ENCODE measurements at places on chromosomes 1 and 21.

DNA sequence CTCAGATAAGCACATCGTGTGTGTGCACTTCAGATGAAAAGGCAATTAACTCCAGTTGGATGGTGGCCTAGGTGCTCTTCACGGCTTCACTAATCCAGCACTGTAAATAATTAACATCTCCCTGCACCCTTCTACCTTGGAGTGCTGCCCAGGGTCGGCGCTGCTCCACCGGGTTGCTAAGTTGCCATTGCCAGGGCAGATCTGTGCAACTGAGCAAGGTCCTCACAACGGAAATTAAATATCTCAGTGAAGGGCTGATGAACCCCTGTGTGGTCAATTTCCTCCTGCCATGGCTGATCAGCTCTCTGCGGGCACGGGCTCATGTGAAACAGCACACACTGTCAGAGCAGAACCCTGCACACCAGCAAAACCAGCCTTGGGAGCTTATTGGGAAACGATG, 63.2 kb downstream of the SYDE2 start:
- no peak for DNase-seq

DNA sequence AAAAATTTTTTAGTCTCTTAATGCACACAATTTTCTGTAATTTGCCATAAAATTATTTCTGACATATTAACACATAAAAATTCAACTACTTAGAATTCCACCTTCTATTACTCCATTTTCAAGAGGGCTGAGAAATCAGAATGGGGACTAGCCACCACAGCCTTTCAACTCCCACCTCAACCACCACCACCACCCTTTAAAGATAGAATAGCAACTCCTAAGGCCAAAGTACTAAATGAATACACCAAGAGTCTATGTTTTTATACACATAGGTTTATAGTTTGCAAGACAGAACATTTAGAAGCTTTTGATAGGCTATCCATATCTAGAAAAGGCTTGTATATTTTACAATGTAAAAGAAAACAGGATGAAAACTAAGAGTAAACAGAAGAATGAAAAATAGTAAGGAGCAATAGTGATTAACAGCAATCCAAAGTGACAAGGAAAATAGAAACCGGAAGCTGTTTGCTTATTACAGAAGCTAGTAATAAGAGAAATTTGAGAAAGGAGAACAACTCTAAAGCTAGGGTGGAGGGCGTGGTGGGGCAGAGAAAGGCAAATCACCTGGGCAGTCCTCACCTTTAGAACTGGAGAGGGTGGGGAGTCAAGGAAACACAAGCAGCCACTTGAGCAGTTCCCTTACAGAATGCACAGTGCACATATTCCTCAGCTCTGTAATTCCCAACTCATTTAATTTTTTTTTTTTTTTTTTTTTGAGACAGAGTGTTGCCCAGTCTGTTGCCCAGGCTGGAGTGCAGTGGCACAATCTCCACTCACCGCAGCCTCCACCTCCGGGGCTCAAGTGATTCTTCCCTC, 27.7 kb downstream of the EPS15 start:
- DNase-seq, result no peak

DNA sequence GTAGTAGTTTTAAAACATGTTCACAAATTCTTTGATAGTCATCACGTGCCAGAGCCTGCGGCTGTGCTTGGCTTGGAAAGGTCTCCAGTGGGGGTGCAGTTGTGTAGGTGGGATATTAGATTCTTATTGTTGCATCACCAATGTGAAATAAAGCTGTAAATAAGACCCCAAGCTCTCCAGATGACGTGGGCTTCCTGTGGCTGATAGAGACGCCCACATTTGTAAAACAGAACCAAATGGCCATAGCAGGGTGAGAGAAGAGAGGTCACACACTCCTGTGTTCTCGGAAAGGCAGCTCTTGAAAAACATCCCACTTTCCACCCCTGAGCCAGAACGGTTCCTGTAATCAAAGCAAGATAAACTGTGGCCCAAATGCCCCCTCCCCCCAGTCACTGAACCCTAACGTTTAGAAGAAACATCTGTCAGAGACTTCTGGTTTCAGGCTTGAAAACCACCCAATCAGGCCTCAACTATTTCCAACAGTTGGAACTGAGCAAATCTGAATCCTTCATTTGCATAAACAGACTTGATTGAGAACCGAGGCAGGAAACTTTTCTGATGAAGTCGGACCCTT, 6.6 kb upstream of the NTPCR start:
- DNase-seq, result no peak

GRCh38 chr1:215059947-215060346, 22.6 kb upstream of the KCNK2 start:
- no peak for DNase-seq

GRCh38 chr1:222886878-222887351, 72.1 kb downstream of the DISP1 start:
- no peak for DNase-seq

- DNase-seq, result no peak
Measured at GRCh38 chr1:194586302-194586701, 1399.9 kb upstream of the B3GALT2 start.

DNA sequence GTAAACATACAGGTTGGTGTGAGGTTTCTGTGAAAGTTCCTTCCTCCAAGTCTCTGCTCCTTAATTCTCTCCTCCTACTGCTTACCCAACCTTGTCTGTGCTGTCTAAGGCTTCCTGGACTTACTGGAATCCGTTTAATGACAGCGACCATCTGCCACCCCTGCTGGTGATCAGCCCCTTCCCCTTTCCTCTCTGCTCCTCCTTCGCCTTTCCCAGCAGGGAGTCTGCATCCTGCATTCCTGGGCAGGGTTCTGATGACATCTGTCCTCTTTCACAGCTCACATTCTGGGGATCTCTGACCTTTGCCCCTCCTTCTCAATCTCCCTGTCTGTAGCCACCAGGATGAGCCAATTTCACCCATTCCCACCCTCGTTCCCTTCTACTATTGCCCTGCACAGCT, 66.5 kb downstream of the KIRREL1 start:
- DNase-seq, result no peak

DNA sequence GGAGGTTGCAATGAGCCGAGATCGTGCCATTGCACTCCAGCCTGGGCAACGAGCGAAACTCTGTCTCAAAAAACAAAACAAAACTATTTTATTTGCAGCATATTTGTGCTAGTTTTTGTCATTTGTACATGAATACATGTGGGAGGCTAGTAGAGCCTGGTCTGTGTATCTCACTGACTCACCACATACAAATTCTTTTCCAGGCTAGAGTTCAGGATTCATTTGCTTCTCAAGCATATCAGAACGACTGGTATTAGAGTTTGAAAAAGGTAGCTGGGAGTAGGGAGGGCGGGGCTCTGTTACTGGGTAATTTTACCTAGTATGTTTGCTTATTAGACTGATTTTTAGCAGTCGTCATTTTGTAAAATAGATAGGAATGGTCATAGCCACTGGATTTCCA, 4.5 kb upstream of the TOR3A start:
- no peak for DNase-seq

DNA sequence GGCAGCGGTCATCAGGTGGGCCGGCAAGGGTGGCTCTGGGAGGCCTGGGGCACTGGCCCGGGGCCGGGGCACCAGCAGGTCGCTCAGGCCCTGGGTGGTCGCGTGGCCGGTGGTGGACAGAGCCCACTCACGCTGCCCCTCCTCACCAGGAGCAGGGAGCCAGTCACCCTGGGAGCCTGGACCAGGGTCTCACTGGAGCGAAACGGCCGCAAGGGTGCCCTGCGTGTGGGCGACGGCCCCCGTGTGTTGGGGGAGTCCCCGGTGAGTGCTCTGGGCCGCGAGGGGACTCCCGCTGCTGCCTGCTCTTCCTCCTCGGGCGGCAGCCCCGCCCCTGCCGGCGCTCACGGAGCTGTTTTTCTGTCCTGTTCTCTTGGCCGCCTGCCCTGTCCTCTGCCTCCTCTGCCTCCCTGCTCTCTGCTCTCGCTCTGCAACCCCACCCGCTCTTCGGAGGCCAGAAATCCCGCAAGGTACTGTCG, 23.5 kb downstream of the RNF223 start:
- no peak for DNase-seq

GRCh38 chr1:21909787-21910503, 27.2 kb downstream of the HSPG2 start:
- DNase-seq, result peak; percentile 35

GRCh38 chr1:247409869-247410544, 6.0 kb upstream of the NLRP3 start:
- peak; percentile 35 for DNase-seq

DNA sequence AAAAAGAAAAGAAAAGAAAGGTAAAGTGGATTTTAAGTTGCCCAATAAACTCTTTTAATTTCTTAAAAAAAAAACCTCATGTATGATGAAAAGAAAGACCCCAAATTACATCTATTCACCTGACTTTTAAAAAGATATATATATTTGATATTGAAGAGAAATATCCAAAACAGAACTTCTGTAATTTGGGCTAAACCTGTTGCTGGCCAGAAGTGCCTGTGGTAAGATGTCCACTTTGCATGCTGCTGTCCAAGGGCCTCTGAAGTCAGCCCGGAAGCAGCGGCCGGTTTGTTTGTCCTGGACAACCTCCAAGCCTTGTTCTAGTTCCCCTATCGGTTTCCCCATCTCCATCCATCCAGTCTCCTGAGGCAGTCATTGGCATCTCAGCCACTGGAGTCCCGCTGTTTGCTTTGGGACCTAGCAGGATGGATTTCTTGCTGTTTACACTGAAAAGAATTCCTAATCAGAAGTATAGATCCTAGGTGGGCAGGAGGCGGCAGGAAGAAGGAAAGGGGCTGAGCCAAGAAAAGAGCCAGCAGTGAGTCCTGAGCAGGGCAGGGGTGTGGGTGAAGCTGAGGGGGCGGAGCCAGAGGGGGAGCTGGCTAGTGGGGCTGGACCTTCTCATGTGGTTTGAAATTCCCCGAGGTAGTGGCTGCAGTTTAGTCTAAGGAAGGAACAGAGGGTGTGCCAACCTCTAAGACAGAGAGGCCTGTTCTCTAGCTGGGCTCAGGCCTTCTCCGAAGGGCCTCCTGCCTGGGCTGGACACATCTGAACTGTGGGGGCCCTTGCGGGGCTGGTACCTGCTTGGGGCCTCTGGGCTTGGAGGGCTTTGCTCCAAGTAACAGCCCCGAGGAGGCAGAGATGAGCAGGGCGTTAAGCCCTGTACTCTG, 3.3 kb downstream of the NCMAP start:
- no peak for DNase-seq

GRCh38 chr1:183239793-183240525, 53.9 kb downstream of the LAMC2 start:
- no peak for DNase-seq

- DNase-seq, result no peak
Measured at GRCh38 chr1:180842052-180842451, 70.6 kb upstream of the KIAA1614 start.
